ENCODE measurements at places on chromosomes 13 and 19.

DNA sequence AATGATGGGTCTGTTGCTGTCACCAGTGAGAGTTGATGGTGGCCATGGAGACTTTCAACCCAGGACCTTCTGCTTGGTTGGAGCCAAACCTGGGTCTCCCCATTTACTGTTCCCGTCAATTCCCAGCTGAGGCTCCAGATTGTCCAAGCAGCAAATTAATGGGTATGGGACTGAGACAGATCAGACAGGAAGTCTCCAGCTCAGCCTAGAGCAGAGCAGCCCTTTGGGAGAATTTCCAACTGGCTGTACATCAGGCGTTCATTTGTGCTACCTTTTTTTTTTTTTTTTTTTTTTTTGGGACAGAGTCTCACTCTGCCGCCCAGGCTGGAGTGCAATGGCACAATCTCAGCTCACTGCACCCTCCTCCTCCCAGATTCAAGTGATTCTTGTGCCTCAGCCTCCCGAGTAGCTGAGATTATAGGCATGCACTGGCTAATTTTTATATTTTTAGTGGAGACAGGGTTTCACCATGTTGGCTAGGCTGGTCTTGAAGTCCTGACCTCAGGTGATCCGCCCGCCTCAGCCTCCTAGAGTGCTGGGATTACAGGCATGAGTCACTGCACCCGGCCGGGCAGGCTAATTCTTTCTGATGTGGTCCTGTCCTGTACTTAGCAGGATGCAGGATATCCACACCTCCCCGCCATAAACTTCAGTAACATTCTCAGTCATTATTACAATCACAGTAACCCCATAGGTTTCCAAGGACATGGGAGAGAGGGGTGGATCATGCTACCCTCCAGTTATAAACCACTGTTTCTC is 9.3 kb downstream of the MAP3K10 start:
- DNase-seq = no peak

DNA sequence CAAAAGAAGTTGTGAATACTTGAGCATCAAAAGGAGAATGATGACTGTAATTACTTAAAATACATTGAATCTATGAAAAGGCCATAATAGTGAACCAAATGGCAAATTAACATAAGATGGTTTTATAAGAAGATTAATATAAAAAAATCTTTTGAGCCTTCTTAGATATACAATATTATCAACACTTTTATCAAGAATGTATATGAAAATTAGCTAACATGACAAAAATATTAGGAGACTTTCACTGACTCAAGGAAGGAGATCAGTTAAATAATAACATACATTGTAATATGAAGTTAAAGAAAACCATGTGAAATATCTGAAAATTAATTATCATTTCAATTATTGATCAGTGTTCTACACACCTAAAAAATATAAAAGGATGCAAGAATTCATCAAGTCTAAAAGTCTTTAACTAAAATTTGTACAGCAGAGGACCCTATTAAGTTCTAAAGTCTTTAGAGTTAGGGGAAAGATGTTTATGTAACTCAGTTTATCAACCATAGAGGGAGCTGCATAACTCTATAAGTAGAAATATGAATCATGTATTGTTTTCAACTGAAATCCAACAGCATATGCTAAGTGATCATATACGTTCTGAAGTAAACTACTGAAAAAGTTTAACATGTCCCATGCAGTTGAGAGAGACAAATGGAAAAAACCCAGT is 756.1 kb upstream of the MIR17HG start:
- no peak for DNase-seq

GRCh38 chr13:35722458-35723052 is 246.1 kb upstream of the MAB21L1 start:
- DNase-seq = no peak

DNA sequence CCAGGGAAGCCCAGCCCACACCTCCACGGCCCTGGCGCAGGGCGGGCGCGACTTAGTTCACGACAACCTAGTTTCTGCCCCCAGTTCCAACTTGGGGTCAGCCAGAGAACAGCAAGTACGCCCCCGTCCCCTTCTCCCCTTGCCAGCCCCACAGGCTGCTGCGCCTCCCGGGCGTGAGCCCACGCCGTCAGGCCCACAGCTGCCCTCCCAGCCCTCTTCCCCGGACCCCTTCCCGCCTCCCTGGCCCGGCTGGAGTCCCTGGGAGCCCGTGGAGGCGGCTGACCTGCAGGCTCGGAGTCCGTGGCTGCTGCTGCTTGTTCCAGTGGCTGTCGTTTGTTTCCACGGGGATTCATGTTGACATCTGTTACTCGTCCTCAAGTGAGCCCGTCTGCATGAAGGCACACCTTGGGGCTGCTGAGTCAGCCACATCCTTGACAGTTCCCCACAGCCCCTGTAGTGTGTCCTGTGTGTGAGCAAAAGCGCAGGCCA is 86.0 kb downstream of the ATP11A start:
- DNase-seq = no peak

DNA sequence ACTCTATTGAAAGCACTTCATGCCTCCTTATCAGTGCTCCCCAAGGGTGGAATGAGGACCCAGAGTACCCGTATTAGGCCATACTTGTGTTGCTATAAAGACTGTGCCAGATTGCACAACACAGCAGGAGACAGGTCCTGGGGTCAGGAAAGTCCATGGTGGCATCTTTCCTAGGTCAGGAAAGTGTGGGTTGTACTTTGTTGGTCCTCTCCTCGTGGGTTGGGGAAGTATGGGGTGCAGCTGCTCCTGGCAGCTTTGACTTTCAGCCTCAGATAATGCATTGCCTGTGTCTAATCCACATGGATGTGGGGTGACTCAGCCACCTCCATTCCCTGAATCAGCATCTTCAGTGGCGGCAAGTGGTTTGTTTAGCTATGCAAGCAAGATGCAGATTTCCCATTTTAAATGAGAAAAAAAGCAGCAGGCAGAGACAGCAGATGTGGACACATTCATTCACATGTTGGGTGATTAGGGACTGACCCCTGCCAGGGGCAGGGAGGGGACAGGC is 8.4 kb upstream of the CYP2B6 start:
- DNase-seq = no peak

- DNase-seq = no peak
Observed at GRCh38 chr19:55504252-55504603, 16.0 kb downstream of the SSC5D start.

DNA sequence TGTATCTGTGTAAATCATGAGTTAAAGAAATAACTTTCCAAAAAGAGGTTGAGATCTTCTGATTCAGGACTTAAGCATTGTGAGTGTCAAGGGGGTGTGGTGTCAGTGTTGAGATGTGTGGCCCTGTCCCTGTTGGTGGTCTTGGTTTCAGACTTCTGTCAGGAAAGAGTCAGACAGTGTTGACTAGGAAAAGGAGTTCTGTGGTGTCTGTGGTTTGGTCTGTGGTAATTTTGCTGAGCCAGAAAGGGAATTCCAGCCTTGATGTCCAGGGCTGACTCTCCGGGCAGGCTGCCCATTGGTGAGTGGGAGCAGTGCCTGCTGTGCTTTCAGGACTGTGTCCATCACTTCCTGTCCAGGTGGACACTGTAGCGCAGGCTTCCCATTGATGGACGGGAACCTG is 39.8 kb upstream of the IGFL4 start:
- no peak for DNase-seq

- DNase-seq = no peak
Observed at GRCh38 chr13:100439247-100439970, 149.2 kb downstream of the GGACT start.

DNA sequence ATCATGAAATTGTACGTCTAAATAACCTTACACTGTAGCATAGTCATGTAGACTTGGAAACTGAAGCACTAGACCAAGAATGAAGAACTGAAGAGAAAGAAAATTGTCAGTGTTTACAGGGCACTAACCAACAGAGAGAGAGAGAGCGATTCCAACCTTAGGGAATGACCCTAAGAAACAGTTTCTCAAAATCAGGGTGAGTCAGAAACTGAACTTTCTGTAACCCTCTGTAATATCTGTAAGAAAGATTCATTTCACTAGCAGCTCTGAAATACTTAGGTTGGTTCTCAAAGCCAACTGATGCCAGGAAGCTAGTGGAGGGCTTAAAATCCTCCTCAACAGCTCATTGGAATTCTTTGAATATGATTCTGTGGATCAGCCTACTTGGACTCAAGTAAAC is 936.9 kb downstream of the EFNB2 start:
- DNase-seq = no peak

Data from germinal center (tissue), 1 donor.